HAP-1 (cell line): ENCODE measurements at places on chromosomes 11 and 22.

- no peak for DNase-seq
Measured at GRCh38 chr11:14971865-14972580, at the start of gene CALCA. Gene CALCA (minus strand): TSS chr11:14972351. CDS start chr11:14971192, 1,159 bp downstream.

GRCh38 chr11:97430877-97431276 lies 1041.1 kb downstream of the JRKL start:
- no peak for DNase-seq

DNA sequence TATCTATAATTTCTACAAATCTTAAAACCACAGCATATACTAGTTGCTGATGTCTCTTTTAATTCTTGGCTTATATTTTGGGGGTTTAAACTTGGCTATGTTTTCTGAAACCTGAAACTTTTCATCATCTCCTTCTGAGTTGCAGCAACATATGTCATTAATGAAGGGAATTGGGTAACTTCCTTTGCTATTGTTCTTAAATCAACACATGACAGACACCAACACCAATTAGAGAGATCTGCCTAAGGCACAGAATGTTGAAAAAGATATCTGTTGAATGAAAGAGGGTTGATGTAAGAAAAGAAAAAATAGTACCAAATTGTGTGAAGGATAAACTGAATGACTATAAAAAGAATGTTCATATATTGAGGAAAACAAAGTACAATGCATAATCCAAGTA lies 10.3 kb upstream of the GAS2 start:
- DNase-seq: no peak

DNA sequence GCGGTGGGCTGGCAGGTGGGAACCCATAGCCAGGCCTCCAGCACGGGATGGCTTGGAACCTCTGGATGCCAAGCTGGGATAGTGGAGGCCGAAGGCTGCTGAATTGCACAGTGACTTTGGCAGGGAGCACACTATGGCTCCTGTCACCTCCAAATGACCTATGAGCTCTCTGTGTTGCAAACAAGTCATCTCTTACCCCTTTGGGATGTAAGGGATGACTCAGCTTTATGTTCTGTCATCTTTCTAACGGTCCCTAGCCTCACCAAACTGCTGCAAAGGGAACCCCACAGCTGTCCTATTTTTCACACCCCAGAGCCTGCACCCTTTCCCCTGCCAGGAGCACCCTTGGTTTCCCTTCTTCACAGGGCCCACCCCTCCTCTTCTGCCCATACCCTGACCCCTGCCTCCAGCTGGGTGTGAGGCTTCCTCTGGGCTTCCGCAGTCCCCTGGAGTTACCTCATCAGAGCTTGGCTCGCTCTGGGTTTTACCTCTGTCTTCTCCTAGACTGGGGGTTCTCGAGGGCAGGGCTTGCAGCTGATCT lies 2.7 kb upstream of the SCUBE1 start:
- DNase-seq: no peak

DNA sequence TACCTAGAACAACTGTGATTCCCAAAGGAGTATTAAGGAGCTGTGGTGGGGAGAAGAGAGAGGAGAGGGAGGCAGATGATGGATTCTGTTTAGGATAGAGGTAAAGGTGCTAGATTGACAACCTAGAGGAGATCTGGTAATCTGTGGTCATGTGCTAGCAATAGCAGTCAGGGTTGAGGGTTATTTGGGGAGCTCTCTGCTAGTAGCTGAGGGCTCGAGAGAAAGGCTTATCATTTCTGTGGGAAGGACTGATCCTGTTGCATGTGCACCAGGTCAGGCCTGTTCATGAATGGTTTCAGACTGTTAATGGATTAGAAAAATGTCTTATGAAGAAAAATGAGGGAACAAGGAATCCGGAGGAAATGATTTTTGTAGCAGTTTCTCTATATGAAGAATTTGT lies 63.2 kb downstream of the MTMR3 start:
- no peak for DNase-seq

- no peak for DNase-seq
Measured at GRCh38 chr22:26849575-26849974, 192.2 kb downstream of the MIAT start.

DNA sequence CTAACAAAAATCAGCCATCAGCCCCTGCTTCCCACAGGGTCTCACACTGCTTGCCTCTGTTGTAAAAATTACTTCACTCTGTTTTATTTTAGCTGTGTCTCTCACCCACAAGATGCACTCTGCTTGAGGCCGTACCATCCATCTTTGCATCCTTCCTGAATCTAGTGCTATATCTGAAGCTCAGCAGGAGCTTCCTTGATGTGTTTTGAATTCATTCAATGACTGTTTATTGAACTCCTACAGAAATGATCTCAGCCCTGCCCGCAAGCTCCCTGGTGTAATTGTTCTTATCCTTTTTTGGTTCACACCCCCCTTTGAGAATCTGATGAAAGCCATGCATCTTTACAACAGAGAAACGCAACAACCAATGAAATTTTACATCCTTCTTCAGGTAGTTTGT lies 310.2 kb upstream of the ZC3H12C start:
- DNase-seq: no peak
